Stimulated activated CD8-positive, alpha-beta memory T cell treated with anti-CD3 and anti-CD28 coated beads, Interleukin-15, amount 100 ng/mL, for 1 hour (primary cell): ENCODE measurements at places on chromosomes 4 and X.

- DNase-seq = no peak
These were observed 74.1 kb downstream of the FAM47A start for GRCh38 chrX:34058005-34058404.

DNA sequence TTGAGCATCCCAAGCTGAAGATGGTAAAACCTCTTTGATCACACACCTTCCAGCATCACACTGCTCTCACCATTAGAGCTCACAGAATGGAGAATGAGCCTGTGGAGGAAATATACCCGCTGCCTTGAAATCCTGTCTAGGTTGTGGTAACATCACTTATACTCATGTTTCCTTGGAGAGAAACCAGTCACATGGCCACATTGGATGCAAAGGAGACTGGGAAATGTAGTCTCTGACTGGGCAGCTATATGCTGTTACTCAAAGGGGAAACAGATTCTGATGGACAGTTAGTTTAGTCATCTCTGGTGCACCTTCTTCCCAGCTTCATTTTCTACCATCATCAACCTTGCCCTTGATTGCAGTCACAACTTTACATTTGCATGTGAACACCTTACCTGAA, 286.3 kb downstream of the ANKRD50 start:
- no peak for DNase-seq

DNA sequence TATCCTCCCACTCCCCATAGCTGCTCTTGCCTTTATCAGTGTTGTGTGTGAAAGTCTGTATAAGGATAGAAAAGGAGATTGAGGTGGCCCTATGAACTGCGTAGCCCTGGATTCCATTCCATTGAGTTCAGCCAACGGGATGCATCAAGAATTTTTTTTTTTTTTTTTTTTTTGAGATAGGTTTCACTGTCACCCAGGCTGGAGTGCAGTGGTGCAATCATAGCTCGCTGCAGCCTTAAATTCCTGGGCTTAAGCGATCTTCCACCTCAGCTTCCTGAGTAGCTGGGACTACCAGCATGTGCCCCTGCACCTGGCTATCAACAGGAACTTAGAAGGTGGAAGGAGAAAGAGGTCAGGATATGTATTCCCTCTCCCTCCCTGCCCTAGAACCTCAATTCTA, 187.2 kb upstream of the SPRY1 start:
- no peak for DNase-seq

GRCh38 chr4:60948008-60948407, 252.1 kb upstream of the ADGRL3 start:
- DNase-seq = no peak

DNA sequence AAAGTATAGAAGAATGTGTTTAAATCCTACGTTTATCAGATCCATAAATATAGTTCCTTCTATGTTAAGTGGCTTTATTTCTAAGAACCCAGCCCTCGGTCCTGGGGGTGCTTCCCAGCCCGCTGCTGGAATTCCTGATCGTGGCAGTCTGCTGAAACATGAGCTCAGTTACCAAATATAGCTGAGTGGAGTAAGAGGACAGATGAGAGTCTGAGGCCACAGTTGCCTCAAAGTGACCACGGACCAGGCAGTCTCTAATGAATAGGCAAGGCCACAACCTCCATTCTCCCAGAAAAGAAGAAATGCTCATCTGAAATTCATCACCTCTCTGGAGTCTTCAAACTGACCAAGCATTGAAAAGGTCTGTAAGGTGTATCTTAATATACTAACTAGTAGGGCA, at the start of gene PALLD:
Gene PALLD, plus strand, starts transcription at position 219 of the 400 bp plus-strand sequence.
- no peak for DNase-seq

DNA sequence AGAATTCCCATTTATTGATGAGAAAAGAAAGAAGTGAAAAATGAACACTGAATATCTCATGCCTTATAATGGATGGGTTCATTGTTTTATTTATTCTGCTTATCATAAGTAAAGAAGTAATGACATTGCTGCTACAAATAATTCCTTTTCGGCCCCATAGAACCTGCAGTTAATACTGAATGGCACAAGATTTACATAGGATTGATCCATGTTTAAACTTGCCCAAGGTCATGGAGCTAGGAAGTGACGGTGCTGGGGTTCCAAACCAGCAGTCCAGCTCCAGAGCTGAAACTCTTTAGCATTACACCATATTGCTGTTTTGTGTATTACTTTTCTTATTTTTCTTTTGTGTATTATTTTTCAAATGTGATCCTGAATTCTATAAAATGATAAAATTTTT, 30.2 kb upstream of the PRSS48 start:
- no peak for DNase-seq

- no peak for DNase-seq
These were observed 2.6 kb downstream of the CXCL2 start for GRCh38 chr4:74096265-74096980.

DNA sequence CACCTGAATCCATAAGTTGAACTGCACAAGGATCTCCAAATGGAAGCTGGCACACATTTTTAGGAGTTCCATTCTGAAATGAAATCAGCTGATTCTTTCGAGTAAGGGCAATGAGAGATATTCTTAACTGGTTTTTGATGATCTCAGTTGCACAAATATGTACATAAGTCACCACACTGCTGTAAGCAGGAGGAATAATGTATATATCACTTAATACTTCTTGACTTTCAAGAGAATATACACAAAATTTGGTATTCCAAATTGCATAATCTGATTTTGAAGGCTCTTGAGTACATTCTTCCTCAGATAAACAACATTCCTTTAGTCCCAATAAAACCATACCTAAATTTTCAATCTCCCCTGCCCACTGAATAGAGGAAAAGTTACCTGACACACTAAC, 8.2 kb downstream of the FANCB start:
- DNase-seq = no peak

DNA sequence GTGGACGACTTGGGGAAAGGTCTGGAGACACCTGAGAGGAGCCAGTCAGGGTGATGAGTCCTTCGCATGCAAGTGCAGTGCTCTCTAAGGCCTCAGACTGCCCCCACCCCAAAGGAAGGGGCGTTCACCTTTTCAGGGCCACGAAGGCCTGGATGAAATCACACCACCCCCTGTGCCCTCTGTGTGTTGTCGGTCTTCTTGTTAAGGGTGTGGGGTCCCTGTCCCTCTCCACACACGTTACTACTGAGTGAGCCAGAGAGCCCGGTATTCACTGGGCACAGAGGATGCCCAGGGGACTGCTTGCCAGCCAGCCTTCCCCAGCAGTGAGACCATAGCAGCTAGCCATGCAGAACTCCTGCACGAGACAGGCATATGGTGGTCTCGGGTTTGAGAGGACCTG, 72.0 kb downstream of the MTMR1 start:
- no peak for DNase-seq

DNA sequence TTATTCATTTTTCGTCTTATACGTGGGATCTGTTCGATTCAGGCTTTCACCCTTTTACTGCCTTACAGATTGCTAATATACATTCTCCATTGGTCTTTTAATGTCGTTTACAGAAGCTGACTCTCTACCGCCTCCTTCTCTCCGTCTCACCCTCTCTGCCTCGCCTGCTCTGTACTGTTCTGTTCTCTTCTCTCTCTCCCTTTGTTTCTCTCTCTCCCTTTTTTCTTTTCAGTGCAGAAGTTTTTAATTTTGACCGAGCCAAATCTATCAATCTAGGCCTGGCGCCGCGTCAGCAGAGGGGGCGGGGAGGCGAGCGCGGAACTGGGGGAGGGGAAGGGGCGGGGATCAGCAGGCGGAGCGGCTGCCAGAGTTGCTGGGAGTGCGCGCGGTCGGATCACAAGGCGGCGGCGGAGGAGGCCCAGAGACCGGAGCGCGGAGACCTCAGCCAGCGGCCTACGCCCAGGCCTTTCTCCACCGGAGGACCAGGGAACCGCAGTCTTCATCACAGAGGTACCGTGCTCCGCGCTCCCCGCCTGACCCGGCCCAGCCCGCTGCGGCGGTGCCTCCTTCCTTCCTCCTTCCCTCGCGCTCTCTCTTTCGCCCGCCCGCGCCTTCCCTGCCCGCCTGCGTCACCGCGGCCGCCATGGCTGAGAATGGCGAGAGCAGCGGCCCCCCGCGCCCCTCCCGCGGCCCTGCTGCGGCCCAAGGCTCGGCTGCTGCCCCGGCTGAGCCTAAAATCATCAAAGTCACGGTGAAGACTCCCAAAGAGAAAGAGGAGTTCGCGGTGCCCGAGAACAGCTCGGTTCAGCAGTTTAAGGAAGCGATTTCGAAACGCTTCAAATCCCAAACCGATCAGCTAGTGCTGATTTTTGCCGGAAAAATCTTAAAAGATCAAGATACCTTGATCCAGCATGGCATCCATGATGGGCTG, at the start of gene UBQLN2:
Gene UBQLN2, plus strand, starts transcription at position 397 of the 931 bp plus-strand sequence. Its CDS starts 247 bp downstream, at position 644.
- DNase-seq = peak; percentile 44

- DNase-seq = no peak
These were observed 2.3 kb upstream of the RNF212 start for GRCh38 chr4:1115528-1116293.

DNA sequence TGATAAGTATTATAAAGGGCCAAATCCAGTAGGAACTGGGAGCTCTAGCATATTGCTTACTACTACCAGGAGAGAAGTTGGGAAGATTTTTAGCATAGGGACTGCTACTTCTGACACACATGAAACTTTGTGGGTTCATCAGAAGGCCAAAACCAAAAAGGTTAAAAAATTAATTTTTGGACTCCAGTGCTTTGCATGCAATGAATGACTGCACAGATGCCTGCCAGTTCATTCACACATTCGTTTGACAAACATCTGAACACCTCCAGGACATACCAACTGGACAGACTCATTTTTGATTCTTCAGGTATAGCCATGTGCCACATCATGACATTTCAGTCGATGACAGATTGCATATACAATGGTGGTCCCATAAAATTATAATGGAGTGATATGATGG, 79.8 kb downstream of the MID1IP1 start:
- no peak for DNase-seq

DNA sequence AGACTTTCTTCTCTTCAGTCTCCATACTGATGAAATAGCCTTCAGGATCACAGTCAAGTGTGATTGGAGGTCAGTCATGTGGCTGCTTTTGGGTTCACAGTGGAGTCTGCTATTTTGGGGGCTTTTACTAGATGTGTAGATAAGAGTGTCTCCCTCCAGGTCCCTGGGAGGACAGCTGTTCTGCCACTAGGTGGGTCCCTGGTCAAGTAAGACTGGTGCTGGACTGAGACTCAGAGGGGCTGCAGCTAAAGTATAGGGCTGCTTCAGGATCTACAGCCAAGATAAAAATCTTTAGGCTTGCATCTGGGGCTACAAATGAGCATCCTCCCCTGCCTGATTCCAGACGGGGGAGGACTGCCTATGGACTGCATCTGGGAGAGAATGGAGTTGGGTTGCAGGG, 200.7 kb upstream of the ANKRD50 start:
- DNase-seq = no peak

GRCh38 chrX:22652596-22652995, 347.2 kb upstream of the DDX53 start:
- no peak for DNase-seq

GRCh38 chr4:85986266-85986665, 373.6 kb downstream of the MAPK10 start:
- DNase-seq = no peak
